ENCODE measurements at places on chromosomes 1 and 21. TPM values are rescaled to one million over a fixed set of nuclear protein-coding genes. Genes with fewer than 3 reads are reported as not detected.
A peak's percentile ranks its signal among the peaks of the same experiment; 100 is the strongest.

- no peak overlapping the region for H3K4me3 ChIP-seq
- H3K27me3 ChIP-seq, result no peaks in the 10 kb centered on the region
- DNase-seq, result no peak
- no peaks in the 10 kb centered on the region for H3K4me1 ChIP-seq
Measured at GRCh38 chr1:79478728-79479373, 472.3 kb upstream of the ADGRL4 start.

GRCh38 chr1:62052946-62053345 lies 141.7 kb upstream of the L1TD1 start:
- H3K4me3 ChIP-seq, result no peak overlapping the region
- DNase-seq, result no peak
- no peak overlapping the region for H3K27ac ChIP-seq

DENND1B gene
- 14.8 TPM for total RNA-seq

UTS2 gene
- total RNA-seq, result not detected

PLPPR4 gene
- total RNA-seq, result 0.77 TPM

DNA sequence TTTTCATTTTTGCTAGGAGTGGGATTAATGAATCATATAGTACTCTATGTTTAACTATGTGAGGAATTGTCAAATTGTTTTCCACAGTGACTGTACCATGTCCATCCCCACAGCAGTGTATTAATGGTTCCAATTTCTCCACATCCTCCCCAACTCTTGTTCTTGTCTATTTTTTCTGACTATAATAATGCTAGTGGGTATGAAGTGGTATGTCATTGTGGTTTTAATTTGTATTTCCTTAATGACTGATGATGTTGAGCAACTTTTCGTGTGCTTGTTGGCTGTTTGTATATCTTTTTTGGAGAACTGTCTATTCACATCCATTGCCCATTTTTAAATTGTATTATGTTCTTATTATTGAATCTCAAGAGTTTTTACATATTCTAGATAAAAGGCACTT lies 10.0 kb upstream of the KPRP start:
- no peaks in the 10 kb centered on the region for H3K27me3 ChIP-seq
- peaks cover 1% of the 10 kb centered on the region for H3K36me3 ChIP-seq

- H3K27ac ChIP-seq, result no peak overlapping the region
- no peaks in the 10 kb centered on the region for H3K4me1 ChIP-seq
- H3K27me3 ChIP-seq, result peaks cover 8% of the 10 kb centered on the region
- no peaks in the 10 kb centered on the region for H3K36me3 ChIP-seq
- H3K4me3 ChIP-seq, result no peak overlapping the region
Measured at GRCh38 chr1:95582191-95582590, 348.2 kb downstream of the RWDD3 start.

PCAT6 gene
- total RNA-seq, result 4.5 TPM

SH3BP5L gene
- 30.8 TPM for total RNA-seq

SWT1 gene
- total RNA-seq, result 2.7 TPM

TRIM58 gene
- total RNA-seq, result 1.7 TPM

PTGS2 gene
- total RNA-seq, result 1.5 TPM

ITLN1 gene
- total RNA-seq, result not detected

KIRREL1 gene
- total RNA-seq, result 166 TPM

DNA sequence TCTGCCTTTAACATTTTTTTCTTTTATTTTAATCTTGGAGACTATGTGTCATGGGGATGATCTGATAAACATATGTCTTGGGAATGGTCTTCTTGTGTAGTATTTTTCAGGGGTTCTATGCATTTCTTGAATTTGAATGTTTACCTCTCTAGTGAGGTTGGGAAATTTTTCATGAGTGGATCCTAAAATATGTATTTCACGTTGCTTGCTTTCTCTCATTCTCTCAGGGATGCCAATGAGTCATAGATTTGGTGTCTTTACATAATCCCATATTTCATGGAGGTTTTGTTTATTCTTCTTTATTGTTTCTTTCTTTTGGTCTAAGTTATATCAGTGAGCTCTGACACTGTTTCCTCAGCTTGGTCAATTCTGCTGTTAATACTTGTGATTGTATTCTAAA lies 1237.2 kb downstream of the PLA2G4A start:
- H3K27ac ChIP-seq, result no peak overlapping the region
- H3K36me3 ChIP-seq, result peaks cover 7% of the 10 kb centered on the region
- H3K4me1 ChIP-seq, result peaks cover 9% of the 10 kb centered on the region
- H3K27me3 ChIP-seq, result no peaks in the 10 kb centered on the region
- DNase-seq, result no peak

DNA sequence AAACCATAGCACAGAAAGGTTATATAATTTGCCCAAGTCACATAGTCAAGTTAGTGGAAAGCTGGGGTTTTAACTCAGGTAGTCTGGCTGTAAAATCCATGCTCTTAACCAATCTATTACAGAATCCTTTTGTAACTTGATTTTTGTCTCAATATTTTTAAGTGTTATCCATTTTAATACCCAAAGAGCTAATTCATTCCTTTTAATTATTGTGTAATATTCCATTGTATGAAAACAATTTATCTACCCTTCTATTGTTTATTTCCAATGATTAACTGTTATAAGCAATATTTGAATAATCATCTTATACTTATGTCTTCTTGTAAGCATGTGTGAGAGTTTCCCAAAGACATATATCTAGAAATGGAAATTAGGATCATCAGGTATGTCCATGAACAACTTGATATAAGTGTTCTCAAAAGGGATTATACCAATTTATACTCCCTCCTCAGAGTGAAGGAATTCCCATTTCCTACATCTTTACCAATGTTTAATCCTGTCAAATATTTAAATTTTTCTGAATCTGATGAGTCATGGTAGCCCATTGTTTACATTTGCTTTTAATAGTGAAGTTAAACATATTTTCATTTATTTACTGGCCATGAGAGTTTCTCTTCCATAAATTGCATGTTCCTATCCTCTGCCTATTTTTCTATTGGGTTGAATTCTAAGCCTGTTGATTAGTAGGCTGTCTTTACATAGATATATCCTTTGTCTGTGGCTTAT lies 13.9 kb downstream of the TEX50 start:
- peak overlapping the region; percentile 5 for H3K27ac ChIP-seq
- H3K36me3 ChIP-seq, result peaks cover 5% of the 10 kb centered on the region
- H3K4me1 ChIP-seq, result peaks cover 2% of the 10 kb centered on the region
- H3K27me3 ChIP-seq, result peaks cover 7% of the 10 kb centered on the region
- no peak for DNase-seq

CD164L2 gene
- total RNA-seq, result not detected

AMY1C gene
- total RNA-seq, result not detected

PTGER3 gene
- 7.9 TPM for total RNA-seq

SLC30A2 gene
- total RNA-seq, result 0.12 TPM

DNA sequence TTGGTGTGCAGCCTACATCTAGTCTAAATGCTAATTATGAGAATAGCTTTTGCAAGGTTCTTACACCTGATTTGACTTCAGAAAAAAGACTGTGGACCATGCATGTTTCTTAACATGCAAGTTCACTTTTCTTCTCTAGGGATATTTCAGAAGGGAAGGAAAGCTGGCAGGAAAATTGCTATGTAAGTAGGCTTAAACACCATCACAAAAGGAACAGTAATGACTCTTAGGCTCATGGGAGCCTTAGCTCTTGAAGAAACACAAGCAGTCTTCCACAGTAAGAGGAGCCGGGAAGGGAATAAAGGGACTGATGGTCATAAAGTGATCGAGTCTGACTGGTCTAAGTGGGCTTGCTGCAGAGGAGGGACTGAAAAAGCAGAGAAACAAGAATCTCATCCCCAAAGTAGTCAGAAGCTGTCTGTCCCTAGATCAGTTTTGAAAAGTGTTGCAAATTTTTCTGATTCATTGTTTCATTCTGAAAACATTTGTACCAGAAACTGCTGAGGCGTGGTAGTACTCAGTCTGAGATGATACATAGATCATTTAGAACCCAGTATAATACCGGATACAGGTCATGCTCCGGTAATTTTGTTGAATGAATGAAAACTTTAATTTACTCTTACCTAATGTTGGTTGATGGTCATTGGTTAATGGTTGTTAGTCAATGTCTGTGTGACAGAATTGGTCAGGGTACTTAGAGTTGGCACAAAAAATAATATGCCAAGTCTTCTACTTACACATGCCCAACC lies 40.9 kb downstream of the SMYD2 start:
- peaks cover 30% of the 10 kb centered on the region for H3K4me1 ChIP-seq
- no peak for DNase-seq
- H3K27me3 ChIP-seq, result no peaks in the 10 kb centered on the region
- H3K27ac ChIP-seq, result no peak overlapping the region
- no peak overlapping the region for H3K4me3 ChIP-seq
- peaks cover 19% of the 10 kb centered on the region for H3K36me3 ChIP-seq

FCER1G gene
- total RNA-seq, result not detected

DNA sequence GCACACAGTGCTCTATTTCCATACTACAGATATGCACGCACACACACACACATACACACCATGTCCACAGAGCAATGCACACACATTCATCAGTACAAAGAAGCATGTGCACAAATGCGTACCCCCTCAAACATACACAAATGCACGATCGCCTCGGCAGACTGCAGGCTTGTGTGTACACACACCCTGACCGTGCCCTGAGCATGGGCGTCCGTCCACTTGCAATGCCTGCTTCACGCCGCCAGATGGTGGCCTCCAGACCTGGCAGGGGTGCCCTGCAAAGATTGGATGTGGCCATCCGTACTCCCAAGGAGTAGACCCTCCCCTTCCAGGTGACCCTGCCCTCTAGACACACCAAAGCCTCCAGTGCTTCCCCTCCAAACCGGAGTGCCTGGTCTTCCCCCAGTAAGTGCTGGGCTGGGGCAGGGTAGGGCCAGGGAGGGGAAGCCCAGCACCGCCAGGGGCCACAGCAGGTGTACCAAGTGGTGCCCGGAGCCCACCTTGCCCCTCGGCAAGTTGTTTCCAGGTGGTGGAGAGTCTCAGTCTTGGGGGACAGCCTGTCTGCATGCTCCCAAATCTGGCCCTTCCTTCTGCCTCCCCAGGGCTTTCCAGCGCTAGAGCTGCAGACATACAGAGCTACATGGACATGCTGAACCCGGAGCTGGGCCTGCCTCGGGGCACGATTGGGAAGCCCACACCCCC lies 20.6 kb downstream of the ESPN start:
- no peaks in the 10 kb centered on the region for H3K36me3 ChIP-seq
- H3K27ac ChIP-seq, result no peak overlapping the region
- peak; percentile 86 for DNase-seq
- peaks cover 7% of the 10 kb centered on the region for H3K4me1 ChIP-seq

GRCh38 chr1:152227310-152227928 lies 3.4 kb upstream of the HRNR start:
- no peak overlapping the region for H3K4me3 ChIP-seq
- no peaks in the 10 kb centered on the region for H3K4me1 ChIP-seq
- H3K27me3 ChIP-seq, result peaks cover 9% of the 10 kb centered on the region
- H3K27ac ChIP-seq, result no peak overlapping the region
- no peaks in the 10 kb centered on the region for H3K36me3 ChIP-seq

LAX1 gene
- total RNA-seq, result not detected

CFHR1 gene
- not detected for total RNA-seq
